ENCODE measurements at places on chromosomes 3 and 15.

DNA sequence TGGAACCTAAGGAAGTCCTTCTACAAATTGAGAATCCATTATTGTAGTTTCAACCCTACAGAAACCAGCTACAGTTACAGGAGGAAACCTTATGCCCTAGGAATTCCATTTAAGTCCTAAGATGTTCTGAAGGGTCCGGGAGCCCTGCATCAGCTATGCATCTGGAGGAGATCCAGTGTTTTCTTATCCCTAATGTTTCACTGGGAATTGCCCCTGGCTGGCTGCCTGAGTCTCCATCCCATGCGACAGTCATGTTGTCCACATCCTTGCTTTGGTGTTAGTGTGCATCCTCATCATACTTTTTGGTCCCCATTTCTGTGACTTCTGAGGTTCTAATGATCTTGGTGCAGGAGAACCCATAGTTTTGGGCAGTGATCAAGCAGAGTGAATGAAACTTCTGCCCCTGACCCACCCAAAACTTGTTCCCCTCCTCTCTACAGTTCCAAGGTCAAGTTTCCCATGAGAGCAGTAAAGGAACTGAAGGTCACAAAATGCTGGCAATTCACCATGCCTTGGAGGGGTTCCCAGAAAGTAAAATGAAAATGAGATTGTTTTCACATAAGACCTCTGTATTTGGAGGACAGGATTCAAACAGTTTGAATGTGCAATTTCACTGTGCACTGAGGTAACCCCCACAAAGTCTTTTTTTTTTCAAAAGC lies 121.9 kb upstream of the PHLDB2 start:
- no peak for DNase-seq

GRCh38 chr15:96312641-96313335 lies 17.7 kb upstream of the NR2F2 start:
- DNase-seq, result no peak

- DNase-seq, result no peak
These were observed 45.3 kb upstream of the ATP2B2 start for GRCh38 chr3:10550705-10551104.

DNA sequence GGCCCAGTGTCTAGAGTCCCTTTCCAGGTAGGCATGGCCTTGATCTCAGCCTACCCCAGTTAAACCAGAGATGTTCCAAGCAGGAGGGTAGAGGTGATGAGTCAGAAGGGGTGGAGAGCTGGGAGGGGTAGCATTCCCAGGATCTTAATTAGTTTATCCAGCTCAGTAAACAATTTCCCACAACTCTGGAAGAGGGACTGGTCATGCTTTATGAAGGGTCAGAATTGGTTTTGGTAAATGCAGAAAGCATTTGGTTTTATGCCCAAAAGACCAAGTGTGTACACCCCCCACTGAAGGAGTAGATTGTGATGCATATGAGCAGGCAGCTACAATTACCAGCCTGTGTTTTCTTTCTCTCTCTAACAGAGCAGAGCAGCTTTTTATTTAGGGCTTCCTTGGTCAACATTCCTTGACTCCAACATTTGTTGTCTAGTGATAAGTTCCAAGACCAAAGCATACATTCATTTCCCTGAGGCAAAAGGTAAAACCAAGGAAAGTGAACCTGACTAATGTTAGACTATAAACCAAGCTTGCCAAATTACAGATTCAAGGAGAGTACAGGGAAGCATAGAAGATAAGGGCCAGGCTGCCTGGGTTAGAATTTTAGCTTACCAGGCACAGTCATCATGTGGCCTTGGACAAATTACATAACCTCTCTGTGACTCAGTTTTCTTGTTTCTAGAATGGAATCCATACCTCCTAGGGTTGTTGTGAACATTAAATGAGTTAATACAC lies 17.6 kb downstream of the EXOSC7 start:
- no peak for DNase-seq

GRCh38 chr3:8540456-8540855 lies 38.8 kb downstream of the LMCD1 start:
- no peak for DNase-seq

- no peak for DNase-seq
These were observed 283.1 kb upstream of the UBE2E2 start for GRCh38 chr3:22920006-22920405.

GRCh38 chr3:1380926-1381646 lies 288.3 kb downstream of the CNTN6 start:
- DNase-seq, result no peak

DNA sequence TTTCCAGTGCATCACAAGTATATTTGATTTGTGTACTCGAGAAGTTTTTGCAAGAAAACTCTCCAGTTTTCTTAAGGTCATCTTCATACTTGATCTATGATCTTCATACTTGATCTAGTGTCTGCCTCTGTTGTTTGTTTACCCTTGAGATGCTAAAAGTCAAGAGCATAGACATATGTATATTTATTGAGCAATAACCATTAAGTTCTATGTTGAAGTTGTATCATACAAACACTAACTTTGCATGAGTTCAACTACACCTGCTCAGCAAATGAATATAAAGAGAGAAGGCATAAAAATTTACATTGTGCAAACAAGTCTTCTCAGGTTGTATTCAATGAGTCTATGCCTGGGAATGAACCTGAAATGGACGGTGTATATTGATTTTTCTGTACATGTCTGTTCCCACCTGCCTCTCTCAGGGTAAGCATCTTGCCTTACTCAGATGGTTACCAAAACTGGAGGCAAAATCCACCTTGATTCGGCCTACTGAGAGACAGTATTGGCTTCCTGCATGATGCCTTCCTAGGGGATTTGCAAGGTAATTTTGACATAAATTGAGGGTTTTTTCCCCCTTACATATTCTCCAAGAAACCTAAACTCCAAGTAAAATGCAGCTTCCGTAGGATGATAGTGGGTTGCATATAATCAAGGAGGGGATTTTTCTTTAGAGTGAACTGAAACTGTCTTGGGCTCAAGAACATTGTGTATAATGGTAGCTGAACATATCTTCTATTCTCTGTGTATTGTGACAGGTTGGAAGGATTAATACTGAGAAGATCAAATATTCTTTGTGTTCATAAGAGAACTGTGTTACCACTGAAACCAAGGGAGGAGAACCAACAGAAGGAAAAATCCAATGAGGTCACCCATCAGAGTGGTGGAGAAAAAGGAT lies 110.4 kb downstream of the FILIP1L start:
- DNase-seq, result no peak

- no peak for DNase-seq
These were observed 2.7 kb downstream of the RAB8B start for GRCh38 chr15:63191895-63192618.

DNA sequence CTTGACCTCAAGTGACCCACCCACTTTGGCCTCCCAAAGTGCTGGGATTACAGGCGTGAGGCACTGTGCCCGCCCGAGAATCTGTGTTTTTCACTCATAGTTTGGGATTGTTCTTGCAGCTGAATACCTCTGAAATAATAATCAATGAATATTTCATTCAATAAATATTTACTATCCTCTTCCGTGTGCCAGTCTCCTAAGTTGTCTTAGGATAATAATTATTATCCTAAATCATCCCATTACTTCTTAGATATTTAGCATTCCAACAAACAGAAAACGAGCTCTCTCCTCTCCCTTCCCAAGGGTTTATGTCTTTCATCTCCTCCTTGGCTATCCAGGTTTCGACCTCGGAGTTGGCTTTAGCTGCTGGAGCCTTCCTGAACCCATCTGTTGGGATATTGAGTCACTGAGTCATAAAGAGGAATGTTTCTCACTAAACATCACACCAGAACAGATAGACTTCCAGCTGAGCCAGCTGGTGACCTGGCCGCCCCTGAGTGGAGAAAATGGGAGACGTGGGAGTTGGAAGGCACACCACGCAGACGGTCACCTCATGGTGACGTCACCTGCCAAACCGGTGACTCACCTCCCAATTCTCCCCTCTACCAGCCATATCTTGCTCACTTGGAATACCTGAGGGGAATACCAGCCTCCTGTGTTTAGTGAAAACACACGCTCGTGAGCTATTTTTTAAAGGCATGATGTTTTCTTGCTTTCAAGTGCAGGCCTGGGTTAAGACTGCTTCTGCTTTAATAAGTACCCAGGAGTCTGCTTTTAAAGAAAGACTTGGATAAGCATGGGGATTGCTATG lies 43.9 kb downstream of the BHLHE40 start:
- no peak for DNase-seq

- DNase-seq, result no peak
These were observed 55.7 kb downstream of the B3GNT5 start for GRCh38 chr3:183308751-183309150.

DNA sequence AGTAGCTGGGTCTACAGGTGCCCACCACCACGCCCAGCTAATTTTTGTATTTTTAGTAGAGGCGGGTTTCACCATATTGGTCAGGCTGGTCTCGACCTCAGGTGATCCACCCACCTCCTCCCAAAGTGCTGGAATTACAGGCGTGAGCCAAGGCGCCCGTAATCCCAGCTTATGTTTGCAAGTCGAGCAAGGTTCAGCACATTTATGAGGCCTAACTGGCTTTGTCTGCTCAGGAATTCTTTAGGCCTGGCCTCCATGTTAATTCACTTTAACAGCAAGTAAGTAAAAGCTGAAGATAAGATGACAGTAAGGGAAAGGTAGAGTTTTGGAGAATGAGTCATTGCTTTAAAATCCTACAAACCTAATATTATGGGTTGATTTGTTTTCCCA lies 24.6 kb downstream of the SIDT1 start:
- DNase-seq, result no peak

- no peak for DNase-seq
These were observed 136.9 kb upstream of the PFN2 start for GRCh38 chr3:150107429-150108175.

GRCh38 chr15:91319371-91320059 lies 219.5 kb downstream of the SV2B start:
- no peak for DNase-seq

DNA sequence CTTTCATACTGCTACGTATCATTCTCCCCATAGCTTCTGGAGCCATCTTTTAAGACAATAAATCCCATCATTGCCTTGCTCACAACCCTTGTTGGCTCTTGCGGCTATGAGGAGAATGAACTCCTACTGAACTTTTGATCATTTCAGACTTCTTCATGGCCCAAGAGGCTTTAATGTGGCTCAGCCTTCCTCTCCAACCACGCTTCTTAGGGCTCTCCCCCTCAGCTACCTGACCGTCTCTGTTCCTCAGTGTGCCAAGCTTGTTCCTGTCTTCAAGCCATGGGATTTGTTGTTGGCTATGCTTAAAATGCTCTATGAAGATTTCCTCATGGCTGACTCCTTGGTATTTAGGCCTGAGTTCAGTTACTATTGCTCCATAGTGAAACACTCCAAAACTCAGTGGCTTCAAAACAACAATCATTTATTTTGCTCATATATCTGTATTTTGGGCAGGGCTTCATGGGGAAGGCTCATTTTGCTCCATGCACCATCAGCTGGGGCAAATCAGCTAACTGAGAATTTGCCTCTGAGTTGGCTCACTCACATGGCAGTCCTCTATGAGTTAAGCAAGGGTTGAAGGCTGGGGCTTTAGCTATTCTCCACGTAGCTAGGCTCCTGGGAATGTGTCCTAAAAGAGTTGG lies 47.5 kb downstream of the FOXL2 start:
- DNase-seq, result no peak

GRCh38 chr3:16289144-16289889 lies 24.3 kb downstream of the OXNAD1 start:
- no peak for DNase-seq

- no peak for DNase-seq
These were observed 303.6 kb upstream of the ARPP21 start for GRCh38 chr3:35335703-35336102.

- DNase-seq, result no peak
These were observed 78.6 kb downstream of the MAGI1 start for GRCh38 chr3:65960087-65960486.

GRCh38 chr15:52481915-52482314 lies 46.8 kb downstream of the MYO5A start:
- no peak for DNase-seq

GRCh38 chr3:160319322-160319721 lies 79.7 kb downstream of the IFT80 start:
- DNase-seq, result no peak
